Midbrain (tissue), 1 donor: ENCODE measurements at places on chromosomes 4 and X.

DNA sequence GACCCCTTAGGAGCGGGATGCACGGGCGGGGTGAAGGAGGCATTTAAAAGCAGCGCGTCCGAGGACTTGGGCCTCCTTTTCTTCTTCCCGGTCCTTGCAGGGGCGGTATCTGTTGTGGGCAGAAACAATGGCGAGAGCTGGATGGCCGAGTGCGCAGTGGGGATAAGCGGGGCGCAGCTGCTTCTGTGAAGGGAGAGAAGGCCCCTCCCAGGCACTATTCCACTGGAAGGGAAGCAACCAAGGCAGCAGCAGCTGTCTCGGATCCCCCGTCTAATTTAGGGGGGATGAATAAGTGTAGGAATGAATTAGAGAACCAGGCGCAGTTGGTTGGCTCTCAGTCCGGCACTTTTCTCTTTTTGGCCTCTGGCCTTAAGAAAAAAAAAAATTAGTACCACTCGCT lies 995 bp downstream of the SMARCA5 start:
- DNase-seq = peak; percentile 49

- DNase-seq = no peak
Measured at GRCh38 chrX:135432881-135433521, 11.3 kb downstream of the SMIM10L2A start.

GRCh38 chrX:13495232-13495631 lies 74.2 kb upstream of the EGFL6 start:
- DNase-seq = no peak

DNA sequence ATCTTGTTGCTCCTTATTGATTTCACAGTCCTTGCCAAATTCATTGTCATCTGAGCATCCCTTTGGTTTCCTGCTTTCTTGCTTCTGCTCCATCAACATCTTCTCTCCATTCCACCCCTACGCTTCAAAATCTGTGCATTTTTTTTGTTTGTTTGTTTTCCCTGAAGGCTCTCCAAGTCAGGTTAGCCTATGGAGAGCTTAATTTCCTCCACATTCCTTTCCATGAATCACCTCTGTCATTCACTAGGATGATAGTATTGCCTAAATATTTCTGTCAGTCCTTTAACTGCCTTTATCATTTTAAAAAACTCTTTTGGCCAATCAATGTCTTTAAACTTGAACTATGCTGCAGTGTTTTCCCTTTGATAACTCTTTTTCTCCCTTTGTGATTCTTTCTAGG lies 67.7 kb downstream of the PPARGC1A start:
- no peak for DNase-seq

GRCh38 chrX:70411475-70411874 lies 11.6 kb upstream of the GDPD2 start:
- DNase-seq = no peak

- no peak for DNase-seq
Measured at GRCh38 chrX:80799584-80799983, 10.1 kb downstream of the BRWD3 start.

GRCh38 chr4:85939595-85939994 lies 420.3 kb downstream of the MAPK10 start:
- DNase-seq = no peak

DNA sequence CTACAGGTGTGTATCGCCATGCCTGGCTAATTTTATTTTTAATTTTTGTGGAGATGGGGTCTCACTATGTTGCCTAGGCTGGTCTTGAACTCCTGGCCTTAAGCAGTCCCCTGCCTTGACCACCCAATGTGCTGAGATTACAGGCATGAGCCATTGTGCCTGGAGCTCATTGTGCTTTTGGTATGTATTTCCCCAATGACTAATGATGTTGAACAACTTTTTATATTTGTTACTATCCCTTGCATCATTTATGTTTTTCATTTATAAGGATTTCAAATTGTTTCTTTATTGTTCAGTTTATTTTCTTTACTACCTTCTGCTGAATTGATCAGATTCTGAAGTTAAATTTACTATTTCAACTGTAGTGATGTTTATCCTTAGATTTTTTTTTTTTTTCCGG lies 199.7 kb downstream of the CEP135 start:
- DNase-seq = no peak
